Kidney tubule cell (primary cell): ENCODE measurements at places on chromosomes 5 and 9.

- no peak for DNase-seq
These were observed 1.2 kb upstream of the IL11RA start for GRCh38 chr9:34650816-34651215.

- no peak for DNase-seq
These were observed 57.8 kb upstream of the FBXL7 start for GRCh38 chr5:15442193-15442570.

GRCh38 chr5:140083120-140083519, 30.8 kb upstream of the PURA start:
- no peak for DNase-seq

- DNase-seq = peak; percentile 34
These were observed 7.8 kb upstream of the SOX30 start for GRCh38 chr5:157659868-157660660.

DNA sequence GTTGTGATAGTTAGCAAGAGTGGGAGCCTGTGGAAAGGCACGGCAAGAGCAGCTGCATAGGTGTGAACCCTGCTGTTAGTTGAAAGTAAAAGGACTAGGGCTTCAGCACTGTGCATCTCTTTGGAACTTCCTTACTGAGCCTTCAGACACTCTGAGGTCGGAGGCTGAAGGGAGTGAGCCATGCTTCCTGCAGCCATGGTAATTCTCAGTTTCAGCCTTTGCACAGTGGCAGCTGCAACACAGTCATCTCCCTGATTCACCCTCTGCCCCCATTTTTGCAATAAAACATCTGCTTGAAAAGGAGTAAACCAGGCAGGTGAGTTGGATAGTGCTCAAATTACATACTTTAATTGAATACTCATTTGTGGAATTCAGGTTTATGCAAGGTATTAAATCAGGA, 6.5 kb upstream of the TLE4 start:
- DNase-seq = peak; percentile 39

GRCh38 chr9:116576386-116576785, 110.7 kb upstream of the TRIM32 start:
- DNase-seq = peak; percentile 21

DNA sequence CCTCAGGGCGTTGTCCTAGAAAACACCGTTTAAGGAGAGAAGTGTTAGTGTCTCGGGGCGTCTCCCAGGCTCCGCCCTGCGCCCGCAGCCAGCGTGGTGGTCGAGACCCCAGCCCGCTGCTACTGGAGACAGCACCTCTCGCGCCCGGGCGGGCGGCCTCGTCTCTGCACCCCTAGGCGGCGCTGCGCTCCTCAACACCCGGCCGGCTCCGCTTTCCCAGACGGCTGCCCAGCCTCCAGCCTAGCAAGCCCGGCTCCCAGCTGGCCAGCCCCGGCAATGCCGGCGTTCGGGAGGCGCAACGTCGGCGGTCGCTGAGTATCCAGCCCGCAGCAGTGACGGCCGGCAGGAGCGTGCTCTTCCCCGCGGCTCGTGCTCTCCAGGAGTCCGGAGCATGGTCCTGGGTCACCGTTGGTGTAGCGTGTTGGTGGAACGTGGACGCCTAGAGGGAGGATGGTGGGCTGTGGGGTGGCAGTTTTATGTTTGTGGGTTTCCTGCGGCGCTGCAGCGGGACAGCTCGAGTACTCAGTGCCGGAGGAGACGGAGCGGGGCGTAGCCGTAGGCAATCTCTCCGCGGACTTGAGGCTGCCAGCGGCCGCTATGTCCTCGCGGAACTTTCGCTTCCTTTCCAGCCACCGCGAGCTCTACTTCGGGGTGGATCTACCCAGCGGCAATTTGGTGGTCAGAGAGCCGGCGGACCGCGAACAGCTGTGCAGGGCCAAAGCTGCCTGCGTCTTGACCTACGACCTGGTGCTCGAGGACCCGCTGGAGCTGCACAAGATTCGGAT, 536 bp downstream of the PCDHAC1 start:
- peak; percentile 80 for DNase-seq

GRCh38 chr5:55597014-55597981, 62.5 kb upstream of the PLPP1 start:
- peak; percentile 79 for DNase-seq

DNA sequence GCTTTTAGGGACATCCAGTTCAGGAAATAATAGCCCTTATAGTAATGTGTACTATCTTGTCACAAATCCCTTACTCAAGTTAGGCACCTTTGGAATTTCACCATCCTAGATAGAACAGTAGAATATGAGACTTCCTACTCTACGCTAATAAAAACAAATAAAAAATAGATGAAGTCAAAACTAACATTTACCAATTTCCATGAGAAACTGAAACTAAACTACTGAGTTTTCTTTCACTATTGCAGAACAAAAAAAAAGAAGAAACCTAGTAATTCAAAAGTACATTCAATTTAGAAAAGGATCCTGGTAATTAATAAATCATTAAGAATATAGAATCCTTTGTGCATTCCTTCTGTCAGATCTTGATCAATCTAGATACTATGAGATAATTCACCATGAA, 14.0 kb downstream of the STARD4 start:
- no peak for DNase-seq

- DNase-seq = no peak
These were observed 49.7 kb downstream of the PTBP3 start for GRCh38 chr9:112283582-112284253.

- peak; percentile 74 for DNase-seq
These were observed 43.1 kb downstream of the LHX2 start for GRCh38 chr9:124054582-124055227.

- DNase-seq = no peak
These were observed 49.6 kb downstream of the GNA14 start for GRCh38 chr9:77598524-77598923.

GRCh38 chr9:92639124-92639523, 30.8 kb downstream of the IPPK start:
- no peak for DNase-seq

DNA sequence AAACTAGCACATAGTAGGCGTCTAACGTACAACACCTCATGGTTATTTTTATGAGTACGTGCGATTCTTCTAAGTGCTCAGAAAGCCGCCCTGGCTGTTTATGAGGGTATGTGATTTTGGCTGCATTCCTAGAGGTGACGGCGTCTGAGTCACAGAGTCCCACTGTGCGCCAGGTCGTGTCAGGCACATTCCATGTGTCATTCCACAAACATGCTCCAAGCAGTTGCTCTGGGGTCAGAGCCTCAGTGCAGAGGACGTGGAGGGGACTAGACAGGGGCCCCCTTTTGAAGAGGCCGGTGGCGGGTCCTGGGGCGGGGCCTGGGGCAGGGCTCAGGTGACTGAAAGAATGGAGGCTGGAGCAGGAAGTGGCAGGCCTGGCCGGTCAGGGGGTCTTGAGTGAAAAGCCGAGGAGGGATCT, 51.9 kb downstream of the NEK6 start:
- peak; percentile 97 for DNase-seq

GRCh38 chr5:101390151-101390908, 487.2 kb upstream of the ST8SIA4 start:
- DNase-seq = peak; percentile 57

DNA sequence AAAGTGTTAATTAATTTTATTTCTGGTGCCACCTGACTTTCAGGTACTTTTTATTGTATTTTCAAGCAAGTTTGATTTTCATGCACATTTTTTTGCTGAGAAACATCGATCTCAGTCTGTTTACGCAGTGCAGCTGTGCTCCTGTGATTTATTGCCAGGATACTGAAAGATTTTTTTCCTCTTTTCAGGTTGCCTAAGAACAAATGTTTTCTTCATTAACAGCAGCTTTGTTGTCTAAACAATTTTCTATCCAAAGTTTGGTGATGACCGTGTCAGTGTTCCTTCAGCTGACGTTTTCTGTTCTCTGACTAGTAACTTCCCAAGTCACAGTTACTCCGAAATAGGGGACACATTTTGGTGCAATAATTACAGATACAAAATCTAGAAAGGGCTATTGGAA, 78.1 kb downstream of the VCAN start:
- DNase-seq = no peak

DNA sequence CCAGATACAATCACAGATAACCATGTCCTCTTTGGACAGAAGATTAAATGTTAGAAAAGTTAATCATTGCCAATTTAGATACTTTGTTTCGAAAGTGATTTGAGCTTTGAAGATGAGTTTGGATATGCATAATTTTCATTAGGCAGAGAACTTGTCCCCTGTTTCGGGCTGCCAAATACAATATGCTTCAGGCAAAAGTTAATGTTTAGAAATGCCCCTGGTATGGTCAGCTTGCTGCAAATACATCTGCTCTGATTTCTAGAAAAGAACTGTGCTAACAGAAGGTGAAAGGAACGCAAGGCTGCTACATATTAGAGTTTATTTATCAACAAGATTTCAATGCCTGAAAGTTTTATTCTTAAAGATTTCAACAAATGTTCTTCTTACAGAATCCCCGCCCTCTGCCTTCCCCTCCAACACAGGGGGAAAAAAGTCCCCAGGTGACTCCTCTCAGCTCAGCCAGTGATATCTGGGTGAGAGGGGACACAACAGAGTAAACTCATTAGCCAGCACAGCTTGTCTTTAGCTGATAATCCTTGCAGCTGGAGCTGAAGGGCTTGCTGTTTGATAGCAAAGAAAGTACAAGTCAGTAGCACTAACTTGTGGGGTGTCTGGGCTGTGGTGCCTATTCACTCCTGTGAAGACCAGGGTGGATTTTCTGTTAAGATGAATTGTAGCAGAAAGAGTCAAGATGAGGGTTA, 435.7 kb downstream of the DMAC1 start:
- no peak for DNase-seq

- no peak for DNase-seq
These were observed 244.2 kb upstream of the PIK3R1 start for GRCh38 chr5:67971223-67971830.

DNA sequence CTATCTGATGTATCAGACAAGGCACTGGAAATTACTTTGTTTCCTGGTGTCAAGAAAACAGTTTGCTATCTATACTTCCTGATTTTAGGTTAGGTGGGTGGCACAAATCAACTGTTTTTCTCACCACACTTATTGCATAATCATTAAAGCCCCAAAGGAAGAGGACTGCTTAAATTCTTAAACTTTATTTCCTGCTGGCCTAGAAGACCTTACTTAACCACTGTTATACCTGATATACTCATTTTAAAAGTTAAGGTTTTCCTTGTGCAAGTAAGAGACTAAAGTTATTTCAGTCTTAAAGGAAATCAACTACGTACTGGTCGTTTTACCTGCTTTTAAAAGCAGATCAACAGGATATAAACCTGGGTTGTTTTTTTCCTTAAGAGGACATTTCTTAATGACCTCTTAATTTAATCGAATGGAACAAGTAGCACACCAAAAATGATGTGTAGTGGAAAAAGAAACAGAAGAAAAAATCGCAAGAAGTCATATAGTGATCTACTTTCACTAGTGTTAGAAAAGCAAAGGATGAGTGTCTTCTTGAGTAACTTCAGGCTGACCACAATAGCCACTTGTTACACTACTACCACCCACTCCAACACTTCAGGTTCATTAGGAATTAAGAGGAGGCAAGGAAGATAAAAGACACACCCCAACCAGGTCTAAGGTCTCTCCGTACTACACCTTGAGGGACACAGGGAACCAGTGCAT, 974 bp downstream of the CLINT1 start:
- DNase-seq = peak; percentile 44

DNA sequence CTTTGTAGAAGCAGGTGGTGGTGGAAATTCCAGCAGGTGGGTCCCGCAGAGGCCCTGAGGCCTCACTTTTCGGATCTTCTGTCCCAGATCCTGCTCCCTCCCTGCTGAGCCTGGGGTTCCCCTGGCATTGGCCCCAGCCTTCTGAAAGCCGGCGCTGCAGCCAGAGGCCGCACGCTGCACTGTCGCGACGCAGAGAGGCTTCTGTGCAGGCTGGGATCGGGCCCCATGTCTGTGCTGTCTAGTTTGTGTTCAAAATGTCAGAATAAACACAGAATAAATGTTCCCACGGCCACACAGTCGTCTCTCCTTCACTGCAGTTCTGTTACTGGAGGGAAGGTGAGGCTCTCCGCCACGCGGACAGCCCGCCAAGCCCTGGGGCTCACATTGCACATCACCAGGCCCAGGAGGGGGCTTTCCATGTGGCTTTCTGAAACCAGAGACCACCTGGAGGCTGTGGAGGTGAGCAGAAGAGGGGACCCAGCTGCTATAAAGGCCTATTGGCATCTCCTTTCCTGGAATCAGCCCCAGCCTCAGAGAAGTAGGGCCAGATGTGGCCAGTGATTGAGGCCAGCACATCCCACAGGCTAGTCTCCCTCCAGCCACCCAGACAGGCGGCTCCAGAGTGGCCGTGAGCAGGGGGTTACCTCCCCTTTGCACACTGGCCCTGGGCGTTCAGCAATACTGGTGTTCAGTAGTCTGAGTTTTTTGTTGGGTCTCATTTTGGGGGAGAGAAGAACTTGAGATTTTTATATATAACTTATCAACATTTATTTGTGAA, 46.5 kb downstream of the USP20 start:
- DNase-seq = no peak

- DNase-seq = peak; percentile 65
These were observed 3.9 kb downstream of the STC2 start for GRCh38 chr5:173324115-173325001.

DNA sequence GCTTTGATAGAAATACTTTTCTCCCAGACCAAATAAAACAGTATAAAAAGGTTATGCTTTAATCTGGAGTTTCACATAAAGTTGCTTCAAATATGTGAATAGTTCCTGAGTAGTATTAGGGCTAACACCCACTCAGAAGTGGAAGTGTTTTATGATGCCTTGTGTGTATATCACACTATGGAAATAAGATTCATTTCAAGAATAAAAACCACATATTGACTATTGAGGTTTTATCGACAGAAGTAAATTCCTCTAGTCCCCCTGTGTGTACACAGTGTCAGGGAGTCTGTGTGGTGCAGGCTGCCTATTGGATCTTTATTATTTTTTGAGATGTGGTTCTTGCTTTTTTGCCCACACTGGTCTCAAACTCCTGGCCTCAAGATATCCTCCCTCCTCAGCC, 20.8 kb upstream of the LRRTM2 start:
- DNase-seq = no peak

GRCh38 chr9:90988318-90988717, 186.7 kb downstream of the SYK start:
- peak; percentile 33 for DNase-seq

DNA sequence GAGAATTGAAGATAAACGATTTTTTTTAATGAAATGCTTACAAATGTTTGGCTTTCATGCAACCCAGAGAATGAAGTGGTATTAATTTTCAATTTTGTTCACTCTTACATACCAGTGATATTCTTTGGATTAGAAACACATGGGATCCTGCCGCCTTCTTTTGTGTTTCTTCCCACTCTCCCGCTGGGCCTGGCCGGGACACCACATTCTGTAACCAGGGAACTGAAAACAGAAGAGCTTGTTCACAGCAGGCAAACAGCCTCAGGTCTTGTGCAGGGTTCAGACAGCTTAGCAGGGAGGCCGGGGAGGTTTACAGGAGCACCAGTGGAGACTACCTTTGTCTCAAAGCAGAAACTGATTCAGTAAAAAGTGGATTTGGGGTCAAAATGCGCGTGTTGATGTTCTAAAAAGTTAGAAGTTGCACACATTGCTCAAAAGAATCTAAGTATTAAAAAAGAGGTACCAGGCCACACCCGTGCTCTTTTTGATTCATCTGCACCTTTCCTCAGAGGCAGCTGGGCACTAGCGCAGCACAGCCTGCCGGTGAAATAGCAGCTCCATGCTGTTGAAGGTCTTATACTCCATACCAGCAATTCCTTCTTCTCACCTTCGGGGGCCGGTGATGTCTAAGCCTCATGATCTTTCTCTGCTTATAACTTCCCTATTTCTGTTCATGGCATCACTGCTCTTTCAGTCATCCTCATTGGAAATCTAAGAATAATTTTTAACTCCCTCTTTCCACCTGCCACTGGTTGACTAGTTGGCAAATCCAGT, 67.1 kb downstream of the GRAMD2B start:
- DNase-seq = no peak
